ENCODE measurements at places on chromosomes 1 and 21.

DNA sequence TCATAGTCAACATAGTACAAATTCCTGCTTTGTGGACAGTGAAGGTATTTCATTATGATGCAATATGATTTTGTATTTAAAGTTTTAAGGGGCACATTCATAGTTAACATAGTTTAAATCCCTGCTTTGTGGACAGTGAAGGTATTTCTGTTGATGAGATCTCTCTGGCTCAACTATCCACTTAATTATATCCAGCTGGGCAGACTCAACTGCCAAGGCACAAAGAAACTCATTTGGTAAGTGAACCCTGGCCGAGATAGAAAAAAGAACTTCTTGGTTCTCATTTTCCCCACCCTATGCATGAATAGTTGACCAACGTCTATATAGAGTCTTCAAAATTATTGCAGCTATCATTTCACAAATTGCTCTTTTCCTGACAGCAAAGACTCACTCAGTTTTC is 1194.6 kb downstream of the NCAM2 start:
- no peak for DNase-seq

DNA sequence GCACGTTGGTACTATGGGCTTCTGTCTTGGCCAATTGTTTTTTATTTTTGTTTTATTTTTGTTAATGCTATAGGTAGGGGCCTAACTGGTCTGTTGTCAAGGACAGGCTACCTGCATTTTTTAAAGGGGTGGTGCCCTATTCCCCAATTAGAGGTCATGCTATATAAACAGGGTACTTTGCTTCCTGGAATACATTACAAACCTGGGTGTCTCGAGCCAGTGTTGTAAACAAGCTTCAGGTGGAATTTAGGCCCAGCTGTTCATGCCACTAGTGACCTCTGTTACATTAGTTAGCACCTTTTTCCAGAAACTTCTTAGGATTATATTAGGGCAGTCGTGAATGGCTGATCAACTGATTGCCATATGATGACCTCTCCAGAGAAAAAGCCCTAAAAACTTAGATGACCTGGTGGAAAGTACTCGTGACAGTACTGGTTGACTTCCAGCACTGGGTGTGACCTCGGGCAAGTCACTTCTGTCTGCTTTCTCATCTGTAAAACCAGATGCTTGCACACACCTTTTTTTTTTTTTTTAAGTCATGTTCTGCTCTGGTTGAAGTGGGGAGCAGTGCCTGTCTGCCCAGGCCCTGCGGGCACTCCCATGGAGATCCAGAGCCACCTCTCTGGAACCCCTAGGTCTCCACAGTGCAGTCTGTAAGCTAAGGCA is 46.5 kb downstream of the ELK4 start:
- DNase-seq = no peak

GRCh38 chr1:230753586-230754251 is 6.5 kb downstream of the CAPN9 start:
- DNase-seq = no peak

DNA sequence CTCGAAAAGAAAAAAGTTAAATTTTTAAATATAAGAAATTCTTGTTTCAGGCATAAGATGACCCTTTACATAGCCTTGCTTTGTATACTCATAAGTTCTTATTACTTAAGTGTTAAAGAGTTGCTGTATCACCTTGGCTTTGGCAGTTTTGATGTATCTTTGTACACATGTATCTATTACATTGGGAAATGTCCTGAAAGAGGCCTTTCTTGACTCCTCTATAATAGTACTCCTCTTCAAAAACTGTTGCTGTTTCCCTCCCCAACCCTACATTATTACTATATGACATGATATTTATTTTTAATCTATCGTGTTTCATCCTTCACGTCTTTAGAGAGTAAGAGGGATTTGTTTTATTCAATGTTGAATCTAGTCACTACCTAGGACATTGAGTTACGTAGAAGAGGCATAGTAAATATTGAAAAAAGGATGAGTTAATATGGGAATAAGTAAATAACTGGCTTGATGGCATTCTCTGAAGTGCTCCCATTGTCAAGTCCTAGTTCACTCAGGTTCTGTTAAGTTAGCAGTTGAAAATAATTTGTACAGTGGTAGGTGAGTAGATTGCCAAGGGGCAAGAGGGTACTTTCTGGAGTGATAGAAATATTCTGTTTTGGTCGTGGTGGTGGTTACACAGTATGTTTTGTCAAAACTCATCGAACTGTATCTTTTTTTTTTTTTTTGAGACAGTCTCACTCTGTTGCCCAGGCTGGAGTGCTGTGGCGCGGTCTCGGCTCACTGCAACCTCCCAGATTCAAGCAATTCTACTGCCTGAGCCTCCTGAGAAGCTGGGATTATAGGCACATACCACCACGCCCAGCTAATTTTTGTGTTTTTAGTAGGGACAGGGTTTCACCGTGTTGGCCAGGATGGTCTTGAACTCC is 8.2 kb downstream of the THRAP3 start:
- DNase-seq = no peak

DNA sequence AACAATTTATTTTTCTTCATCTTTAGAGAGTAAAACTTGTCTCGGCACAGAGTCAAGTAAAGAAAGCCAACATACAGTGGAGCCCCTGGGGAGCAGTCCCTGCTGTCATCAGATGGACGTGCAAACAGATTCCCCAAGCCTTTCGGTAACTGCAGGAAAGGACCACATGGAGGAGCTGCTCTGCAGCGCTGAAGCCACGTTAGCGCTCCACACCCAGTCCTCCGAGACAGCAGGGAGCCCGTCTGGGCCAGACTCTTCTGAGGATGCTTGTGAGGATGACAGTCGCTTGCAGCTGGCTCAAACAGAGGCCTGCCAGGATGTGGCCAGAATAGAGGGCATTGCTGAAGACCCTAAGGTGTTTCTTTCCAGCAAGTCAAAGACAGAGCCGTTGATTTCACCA is 77.1 kb upstream of the SCCPDH start:
- no peak for DNase-seq

- no peak for DNase-seq
Measured at GRCh38 chr1:67213164-67213563, 46.9 kb downstream of the IL23R start.

DNA sequence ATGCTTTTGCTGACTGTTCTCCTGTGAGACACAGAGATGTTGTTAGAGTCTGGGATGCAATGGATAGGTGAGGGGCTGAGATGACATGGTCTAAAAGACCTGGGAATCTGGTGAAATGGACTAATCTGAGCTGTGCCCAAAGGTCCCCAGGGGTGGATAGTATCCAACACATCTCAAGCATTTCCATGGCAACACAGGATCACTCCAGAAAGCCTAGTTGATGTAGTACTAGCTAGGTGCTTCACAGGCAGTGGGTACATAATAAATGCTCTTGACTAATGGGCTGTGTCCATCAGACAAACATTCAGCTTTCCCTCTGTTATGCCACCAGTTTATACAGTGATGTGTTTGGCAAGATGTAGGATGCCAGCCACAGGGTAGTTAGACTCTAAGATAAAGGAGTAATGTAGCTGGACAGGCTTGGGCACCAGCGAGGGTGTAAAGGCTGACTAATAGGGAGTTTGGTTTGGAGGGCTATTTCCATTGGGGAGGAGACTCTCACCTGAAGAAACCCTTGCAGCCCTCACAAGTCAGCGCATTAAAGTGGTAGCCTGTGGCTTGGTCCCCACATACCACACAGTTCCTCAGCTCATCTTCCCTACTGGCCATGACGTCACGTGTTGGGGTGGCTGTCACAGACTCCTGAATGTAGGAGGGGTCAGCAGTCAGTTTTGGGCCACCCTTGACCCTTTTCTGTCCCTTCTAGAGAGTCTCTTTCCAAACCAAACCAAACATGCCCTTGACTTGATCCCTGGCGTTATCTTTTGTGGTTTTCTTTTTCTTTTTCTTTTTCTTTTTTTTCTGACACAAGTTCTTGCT is 1.8 kb downstream of the NR1I3 start:
- no peak for DNase-seq

- no peak for DNase-seq
Measured at GRCh38 chr1:1309251-1310108, 1.1 kb downstream of the PUSL1 start.

DNA sequence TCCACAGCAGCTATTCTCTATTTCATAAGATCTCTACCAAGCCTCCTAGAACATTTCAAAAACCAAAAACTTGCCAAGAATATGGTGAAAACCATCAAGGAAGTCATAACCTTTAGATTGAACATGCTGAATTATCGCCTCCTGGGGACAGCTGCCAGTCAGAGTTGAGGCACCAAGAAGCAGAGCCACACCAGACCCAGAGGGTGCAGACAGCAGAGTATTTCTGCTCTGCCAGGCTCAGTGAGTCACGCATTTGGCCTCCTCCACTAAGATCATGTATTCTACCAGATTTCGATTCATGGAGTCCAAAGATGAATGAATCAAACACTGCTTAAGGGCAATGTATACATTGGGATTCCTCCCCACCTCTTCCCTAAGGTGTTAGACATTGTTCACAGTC is 2.1 kb downstream of the F3 start:
- DNase-seq = no peak

- DNase-seq = no peak
Measured at GRCh38 chr1:1399872-1400575, 889 bp upstream of the CCNL2 start.

DNA sequence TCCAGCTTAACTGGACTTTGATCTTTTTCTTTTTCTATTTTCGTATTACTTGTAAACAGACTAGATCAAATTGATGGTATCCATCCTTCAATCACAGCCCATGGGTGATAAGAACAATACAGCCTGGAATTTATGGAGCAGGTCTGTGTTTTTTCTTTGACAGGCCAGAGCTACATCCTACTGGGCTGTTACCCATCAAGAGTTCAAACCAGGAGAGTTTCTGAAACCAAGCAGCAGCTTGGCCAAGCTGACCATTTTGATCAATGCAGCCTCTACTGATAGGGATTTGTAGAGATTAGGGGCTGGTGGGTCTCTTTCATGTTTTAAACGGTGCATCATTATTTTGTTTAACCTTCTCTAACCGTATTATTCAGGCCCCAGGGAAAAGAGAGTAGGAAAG is 24.3 kb upstream of the CCDC190 start:
- DNase-seq = no peak
